NCI-H1417 treated with DMSO at 0.1 percent for 48 hours (cell line): ENCODE measurements at places on chromosomes 5 and 9.

DNA sequence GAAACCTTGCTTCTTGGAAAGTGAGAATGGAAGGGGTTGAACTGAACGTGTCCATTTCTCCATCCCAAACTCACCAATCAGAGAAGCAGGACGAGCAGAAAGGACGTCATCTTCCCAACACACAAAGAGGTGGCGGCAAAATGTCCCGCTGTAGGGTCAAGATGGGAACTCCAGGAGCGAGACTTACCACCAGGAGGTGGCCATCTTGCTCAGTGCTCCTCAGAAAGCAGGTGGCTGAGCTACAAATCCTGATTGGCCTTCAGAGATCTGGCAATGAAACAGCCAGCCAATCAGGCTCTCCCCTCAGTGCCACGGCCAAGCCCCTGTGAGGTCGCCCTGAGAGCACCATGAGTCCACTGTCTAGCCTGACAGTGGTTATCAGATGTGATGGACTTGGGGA, 259.0 kb downstream of the NDUFS4 start:
- DNase-seq = no peak

DNA sequence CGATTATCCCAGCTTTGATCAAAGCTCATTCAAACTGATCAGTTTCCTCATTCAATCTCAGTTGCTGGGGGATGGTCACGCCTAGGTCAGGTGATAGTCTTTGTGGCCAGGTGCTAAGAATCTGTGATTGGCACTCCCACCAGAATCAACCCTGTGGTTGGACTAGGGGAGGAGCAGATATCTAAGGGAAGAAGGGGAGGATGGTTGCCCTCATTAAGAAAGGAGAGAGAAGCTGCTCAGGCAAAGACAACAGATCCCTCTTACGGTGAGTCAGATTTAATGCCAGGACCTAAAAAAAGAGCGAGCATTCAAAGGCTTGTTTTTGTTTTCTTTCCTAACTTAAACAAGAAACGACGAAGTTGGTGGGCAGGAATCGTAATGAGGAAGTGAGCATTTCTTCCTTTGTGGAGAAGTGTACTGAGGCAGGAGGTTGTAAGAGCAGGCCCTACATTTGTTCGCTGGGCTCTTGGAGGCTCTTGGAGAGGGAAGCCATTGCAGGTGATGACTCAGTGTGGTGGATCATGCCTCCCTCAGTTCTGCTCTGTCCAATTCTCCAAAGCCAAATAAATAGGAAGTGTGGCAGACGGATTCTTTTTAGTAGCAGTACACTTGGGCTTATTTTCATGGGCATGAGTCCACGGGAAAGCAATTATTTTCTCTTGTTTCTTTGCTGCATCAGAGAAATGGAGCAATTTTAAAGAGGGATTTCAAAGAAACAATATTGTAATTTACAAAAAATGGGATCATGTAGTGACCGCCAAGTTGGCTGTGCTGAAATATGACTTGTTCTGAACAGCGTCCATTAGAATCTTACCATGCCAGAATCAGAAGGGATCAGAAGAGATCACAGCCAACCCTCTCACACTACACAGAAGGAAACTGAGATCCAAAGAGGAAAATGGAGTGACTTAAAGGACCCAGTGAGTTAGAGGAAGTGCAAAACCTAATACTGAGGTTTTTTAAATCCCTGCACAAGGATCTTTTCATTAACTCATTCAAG, 18.7 kb upstream of the TGFBR1 start:
- no peak for DNase-seq

GRCh38 chr9:38233796-38234355, 158.6 kb upstream of the ALDH1B1 start:
- no peak for DNase-seq

DNA sequence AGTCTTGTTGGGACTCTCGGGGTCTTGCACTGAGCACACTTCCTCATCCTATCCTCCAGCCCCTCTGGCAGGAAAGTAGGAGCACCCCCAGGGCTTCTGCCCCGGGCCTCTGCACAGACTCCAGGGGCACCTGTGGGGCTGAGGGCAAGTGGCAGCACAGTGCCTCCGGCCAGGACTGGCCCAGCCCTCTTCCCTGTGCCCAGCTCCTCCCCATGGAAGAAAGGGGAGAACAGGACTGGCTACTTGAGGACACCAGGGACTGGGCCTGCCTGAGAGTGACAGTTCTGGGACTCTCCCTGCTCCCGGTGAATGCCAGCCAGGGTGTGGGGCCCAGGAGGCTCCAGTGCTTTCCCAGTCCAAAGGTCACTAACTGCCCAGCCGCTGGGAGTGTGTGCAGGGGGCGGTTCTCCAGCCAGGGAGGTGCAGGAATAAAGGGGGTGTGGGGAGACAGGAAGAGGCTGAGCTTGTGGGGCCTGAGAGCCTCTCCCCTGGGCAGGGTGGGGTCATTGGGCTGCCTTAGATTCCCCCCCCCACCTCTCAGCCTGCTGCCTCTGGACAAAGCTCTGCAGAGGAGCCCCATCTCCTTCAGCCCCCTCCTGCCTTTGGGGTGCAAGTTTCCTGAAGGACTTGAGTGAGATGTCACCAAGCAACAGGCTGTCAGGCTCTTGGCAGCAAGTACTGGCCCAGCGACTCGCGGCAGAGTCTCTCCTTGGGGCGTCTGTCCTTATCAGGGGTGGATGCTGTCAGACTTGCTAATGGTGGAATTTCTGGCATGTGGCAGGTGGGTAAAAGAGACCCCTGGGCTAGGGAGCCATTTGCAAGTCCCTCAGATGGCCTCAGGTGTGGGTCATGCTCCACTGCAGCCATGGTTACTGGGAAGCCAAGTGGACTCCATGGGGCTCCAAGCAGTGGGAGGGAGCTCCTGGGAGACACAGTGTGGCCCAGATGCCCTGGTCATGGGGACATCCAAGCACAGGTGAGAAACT, 19.1 kb upstream of the JADE2 start:
- no peak for DNase-seq

DNA sequence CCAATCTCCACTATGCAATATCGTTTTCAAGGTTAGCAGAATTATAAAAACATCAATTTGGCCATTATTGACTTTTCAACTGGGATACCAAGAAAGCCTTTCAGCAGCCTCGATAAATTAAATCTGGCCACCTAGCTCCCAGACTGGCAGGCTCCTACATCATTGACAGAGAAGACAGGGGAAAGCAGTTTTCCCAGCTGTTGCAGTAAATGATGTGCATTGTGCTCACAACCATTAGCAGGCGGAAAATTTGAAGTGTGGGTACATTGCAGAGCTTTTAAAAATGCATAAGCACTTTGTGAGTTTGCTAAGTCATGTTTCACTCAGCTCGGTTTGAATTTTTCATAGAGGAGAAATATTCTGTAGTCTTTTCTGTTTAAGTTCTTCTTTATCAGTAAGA, 297.9 kb downstream of the KCTD16 start:
- DNase-seq = no peak

DNA sequence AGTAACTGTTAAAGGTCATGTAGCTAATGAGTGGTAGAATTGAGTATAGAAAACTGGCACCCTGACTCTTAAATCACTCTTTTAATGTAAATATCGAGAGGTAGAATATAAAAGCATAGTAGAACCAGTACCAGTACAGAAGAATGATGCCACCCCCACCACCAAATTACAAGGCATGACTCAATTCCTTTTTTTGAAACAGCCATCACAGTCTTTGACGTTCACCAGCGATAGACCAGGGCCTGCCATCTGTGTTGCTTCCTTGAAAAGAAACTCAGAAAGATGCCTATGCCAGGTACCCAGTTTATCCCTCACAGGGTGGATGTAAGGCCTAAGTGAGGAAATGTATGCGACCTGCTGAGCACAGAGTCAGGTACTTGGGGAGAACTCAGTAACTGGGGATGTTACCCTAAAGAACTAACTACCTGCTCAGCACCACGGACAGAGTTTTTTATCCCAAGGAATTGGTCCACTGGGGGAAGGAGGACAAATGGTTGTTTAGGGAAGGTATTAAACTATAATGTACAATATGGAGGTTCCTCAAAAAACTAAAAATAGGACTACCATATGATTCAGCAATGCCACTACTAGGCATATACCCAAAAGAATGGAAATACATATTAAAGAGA, 116.5 kb downstream of the BRINP1 start:
- DNase-seq = no peak

- DNase-seq = no peak
Measured at GRCh38 chr5:136886608-136887007, 521.3 kb upstream of the TRPC7 start.

DNA sequence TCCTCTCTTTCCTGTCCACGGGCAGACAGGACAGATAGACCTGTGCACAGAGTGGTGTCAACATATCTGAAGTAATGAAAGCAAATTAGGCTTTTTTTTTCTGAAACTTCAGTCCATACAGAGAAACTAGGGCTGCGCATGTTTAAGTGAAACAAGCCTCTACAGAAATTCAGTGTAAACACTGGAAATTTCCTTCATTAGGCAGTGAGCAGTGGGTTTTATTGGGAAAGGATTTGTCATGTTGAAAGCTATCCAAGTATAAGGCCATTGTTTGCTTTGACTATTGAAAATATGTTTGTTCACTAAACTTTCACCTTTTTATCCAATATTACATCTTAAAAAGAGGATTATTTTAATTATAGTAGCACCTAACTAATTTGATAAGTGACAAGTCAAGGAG, 161.2 kb downstream of the AOPEP start:
- no peak for DNase-seq

DNA sequence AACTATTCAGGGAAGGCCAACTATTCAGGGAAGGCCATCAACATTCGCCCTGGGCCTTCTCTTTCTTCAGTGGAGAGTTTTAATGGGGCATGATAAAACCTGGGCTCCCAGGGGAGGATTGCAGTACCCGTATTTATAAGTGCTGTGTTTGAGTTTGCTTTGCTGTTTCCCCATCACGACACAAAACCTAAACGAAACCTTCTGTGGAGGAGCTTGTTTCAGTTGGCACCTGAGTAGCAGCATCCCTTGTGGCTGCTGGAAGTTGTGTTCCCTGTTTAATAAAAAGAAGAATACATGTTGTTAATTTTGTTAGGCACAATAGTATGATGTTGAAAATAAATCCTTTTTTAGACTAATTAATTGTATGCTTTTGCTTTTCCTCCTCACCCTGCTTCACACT, 8.3 kb downstream of the WDR31 start:
- DNase-seq = no peak

- DNase-seq = no peak
Measured at GRCh38 chr5:149429839-149430721, 51.0 kb upstream of the IL17B start.

- no peak for DNase-seq
Measured at GRCh38 chr9:95067057-95067456, 250.5 kb downstream of the FANCC start.

DNA sequence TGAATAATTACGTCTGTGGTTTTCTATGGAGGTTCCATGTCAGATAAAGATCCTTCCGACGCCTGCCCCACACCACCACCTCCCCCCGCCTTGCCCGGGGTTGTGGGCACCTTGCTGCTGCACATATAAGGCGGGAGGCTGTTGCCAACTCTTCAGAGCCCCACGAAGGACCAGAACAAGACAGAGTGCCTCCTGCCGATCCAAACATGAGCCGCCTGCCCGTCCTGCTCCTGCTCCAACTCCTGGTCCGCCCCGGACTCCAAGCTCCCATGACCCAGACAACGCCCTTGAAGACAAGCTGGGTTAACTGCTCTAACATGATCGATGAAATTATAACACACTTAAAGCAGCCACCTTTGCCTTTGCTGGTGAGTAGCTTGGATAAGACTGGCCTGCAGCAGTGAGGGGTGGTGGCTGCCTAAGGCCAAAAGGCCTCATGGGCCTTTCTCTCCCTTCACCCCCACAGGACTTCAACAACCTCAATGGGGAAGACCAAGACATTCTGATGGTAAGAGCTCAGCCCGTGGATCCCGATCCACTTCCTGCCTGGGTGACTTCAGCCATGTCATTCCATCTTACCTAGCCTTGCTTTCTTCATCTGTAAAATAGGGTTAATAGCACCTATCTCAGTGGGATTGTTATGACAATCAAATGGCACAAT, at the start of gene IL3:
Gene IL3, plus strand, starts transcription at position 155 of the 661 bp plus-strand sequence. Its CDS starts 52 bp downstream, at position 207.
- no peak for DNase-seq

DNA sequence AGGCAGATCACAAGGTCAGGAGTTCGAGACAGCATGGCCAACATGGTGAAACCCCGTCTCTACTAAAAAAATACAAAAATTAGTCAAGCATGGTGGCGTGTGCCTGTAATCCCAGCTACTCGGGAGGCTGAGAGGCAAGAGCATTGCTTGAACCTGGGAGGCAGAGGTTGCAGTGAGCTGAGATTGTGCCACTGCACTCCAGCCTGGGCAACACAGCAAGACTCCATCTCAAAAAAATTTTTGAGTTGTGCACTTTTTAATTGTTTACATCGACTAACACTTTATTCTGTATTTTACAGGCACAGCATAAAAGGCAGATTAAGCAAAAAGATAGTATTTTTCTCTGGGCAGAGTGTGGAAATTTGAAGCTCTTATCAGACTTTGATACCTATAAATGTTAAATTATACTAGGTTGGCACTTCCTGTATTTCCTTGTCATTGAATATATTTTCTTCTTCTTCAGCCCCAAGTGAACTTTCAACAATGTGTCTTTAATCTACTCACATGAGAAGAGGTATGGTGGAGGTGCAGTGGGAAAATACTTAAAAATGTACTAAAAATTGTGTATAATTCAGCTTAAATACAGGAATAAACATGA, 180.6 kb upstream of the ELL2 start:
- DNase-seq = no peak

DNA sequence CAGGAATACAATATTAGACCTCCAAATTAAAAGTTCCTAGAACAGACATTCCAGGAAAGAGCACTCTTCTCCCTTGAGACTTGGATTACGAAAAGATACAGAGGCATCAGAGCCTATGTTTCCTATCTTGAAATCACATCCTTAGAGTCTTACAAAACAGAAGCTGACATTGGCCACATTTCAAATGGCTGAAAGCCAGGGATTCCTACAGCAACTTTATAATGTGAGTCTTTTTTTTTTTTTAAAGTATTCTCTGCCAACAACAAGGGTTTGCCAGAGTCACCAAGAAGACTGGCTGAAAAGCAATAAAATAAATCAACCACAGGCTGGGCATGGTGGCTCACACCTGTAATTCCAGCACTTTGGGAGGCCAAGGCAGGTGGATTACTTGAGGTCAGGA, 63.1 kb downstream of the TRPM6 start:
- no peak for DNase-seq

DNA sequence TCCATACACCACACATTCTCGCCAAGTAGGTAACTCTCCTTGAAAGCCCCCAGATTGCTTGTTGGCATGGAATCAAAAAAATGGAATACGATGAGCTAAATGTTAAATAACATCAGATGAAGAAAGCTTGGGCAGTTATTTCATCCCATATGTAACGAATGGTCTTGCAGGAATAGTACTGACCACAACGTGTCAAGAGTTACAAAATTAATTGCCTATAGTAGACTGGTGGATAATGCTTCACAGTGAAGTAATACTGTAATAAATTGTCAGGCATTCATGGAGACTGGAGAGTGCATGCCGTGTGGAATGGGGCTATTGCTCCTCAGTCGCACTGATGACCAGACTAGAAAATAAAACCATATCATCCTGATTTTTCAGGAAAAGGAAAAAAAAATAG, 1628.7 kb downstream of the MAT2B start:
- no peak for DNase-seq

GRCh38 chr5:88860501-88860900, 22.5 kb downstream of the MEF2C start:
- DNase-seq = no peak
